ENCODE measurements at places on chromosomes 3 and 15. TPM values are rescaled to one million over a fixed set of nuclear protein-coding genes. Genes with fewer than 3 reads are reported as not detected.

- H3K36me3 ChIP-seq = no peaks in the 10 kb centered on the region
- no peak overlapping the region for H3K27ac ChIP-seq
These were observed 2.6 kb upstream of the ACOX2 start for GRCh38 chr3:58539626-58540025.

DNA sequence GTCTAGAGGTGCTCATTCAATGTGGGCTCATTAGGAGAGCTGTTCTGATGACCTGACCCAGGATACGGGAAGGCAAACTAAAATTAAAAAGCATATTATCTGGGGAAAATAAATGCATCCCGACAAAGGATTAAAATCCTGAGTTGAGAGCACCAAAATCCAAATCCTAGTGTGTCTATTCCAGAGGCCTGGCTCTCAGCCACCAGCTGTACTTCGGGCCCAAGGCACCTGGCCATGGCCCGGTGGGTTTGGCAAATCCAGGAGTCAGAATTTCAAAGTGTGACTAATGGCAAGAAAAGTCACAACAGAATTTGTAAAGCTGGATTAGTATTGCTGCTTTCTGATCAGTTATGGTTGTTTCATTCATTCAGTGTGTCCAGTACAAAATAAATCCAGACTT, 2.6 kb upstream of the LYSMD4 start:
- no peak overlapping the region for H3K4me3 ChIP-seq
- no peak for DNase-seq
- peaks cover 7% of the 10 kb centered on the region for H3K4me1 ChIP-seq
- no peak overlapping the region for H3K27ac ChIP-seq
- H3K36me3 ChIP-seq = no peaks in the 10 kb centered on the region

DNA sequence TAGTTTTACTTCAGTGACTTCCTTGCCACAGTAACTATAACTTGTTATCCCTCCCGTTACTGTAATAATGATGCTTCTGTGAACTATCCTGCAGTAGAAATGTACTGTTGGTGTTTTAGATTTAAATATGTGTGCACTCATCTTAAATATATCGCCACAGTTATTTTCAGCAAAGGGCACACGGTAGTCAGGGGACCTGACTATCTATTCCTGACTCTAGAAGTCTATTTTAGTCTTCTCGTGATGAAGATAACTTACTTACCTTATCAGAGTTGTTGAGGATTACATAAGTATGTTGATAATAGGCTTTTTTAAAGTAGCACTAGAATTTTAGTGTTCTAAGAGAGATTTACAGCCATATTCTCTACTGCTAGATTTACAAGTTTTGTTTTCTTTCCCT, 65.3 kb downstream of the ECT2 start:
- no peak overlapping the region for H3K4me3 ChIP-seq
- H3K36me3 ChIP-seq = peaks cover 58% of the 10 kb centered on the region
- no peak for DNase-seq
- H3K4me1 ChIP-seq = no peaks in the 10 kb centered on the region
- H3K27ac ChIP-seq = no peak overlapping the region

GRCh38 chr15:69891070-69891536, 206.6 kb downstream of the TLE3 start:
- H3K27ac ChIP-seq = no peak overlapping the region
- H3K4me3 ChIP-seq = no peak overlapping the region
- peaks cover 3% of the 10 kb centered on the region for H3K27me3 ChIP-seq
- no peaks in the 10 kb centered on the region for H3K4me1 ChIP-seq
- no peak for DNase-seq

DNA sequence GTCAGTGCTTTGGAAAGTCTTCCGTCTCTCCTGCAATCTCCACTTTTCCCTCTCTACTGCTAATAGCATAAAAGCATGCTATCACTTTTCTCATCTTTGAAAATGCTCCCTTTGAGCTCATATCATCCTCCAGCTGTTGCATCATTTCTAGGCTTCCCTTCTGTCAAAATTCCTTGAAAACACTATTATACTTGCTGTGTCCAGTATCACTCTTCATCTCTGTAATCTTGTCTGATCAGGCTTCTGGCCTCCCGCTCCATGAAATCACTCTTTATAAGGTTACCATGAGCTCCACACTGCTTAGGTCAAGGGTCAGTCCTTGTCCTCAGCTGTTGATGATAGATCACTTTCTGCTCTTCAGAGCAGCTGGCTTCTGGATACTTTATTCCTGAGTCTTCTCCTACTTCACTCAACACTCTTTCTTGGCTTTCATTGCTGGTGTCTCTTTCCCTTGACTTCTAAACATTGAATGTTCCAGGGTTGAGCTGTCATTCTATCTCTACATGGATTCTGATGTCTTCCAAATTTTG, 50.9 kb upstream of the SPTSSB start:
- no peak overlapping the region for H3K27ac ChIP-seq
- DNase-seq = no peak
- H3K4me1 ChIP-seq = no peaks in the 10 kb centered on the region
- H3K36me3 ChIP-seq = no peaks in the 10 kb centered on the region
- no peak overlapping the region for H3K4me3 ChIP-seq
- no peaks in the 10 kb centered on the region for H3K27me3 ChIP-seq

The EIF4E3 gene
- not detected for total RNA-seq

GRCh38 chr15:75456710-75457109, 5.2 kb upstream of the SIN3A start:
- H3K27me3 ChIP-seq = no peaks in the 10 kb centered on the region
- H3K36me3 ChIP-seq = no peaks in the 10 kb centered on the region
- H3K4me1 ChIP-seq = peaks cover 11% of the 10 kb centered on the region
- DNase-seq = no peak
- H3K27ac ChIP-seq = peak overlapping the region; percentile 71

Data from PC-9 (cell line).